Putamen (tissue), 1 donor: ENCODE measurements at places on chromosomes 2 and 18.
A peak's percentile ranks its signal among the peaks of the same experiment; 100 is the strongest.

DNA sequence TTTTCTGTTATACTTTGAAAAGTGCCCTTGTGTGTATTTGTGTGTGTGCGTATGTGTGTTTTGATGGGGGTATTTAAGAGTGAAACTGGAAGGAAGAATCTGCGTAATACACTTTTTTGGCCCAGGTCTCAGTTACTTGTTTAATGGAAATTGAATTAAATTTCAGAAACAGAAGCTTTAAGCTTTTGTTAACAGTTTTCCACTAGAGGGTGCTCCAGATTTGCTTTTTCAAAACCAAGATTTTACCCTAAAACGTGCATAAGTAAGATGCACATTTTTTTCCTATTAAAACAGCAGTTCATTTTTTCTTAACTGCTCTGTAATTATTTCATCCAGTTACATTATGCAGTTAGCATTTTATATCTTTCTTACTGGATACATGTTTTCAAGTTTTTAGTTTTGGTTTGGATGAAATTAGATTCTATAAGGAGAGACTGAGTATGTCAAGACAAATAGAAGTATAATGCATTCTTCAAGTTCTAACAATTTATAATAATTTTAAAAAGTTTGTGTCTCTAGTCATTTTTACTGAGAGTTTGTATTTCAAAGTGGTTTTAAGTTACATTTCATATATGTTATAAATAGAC, 97.2 kb downstream of the PIK3C3 start:
- DNase-seq: no peak

- DNase-seq: no peak
These were observed 80.1 kb downstream of the CYBRD1 start for GRCh38 chr2:171602352-171602751.

- no peak for DNase-seq
These were observed 33.0 kb downstream of the LANCL1 start for GRCh38 chr2:210443527-210443926.

- no peak for DNase-seq
These were observed 38.0 kb upstream of the SNED1 start for GRCh38 chr2:240960309-240960970.

GRCh38 chr18:24878289-24878688, 417.9 kb downstream of the HRH4 start:
- DNase-seq: peak; percentile 47

DNA sequence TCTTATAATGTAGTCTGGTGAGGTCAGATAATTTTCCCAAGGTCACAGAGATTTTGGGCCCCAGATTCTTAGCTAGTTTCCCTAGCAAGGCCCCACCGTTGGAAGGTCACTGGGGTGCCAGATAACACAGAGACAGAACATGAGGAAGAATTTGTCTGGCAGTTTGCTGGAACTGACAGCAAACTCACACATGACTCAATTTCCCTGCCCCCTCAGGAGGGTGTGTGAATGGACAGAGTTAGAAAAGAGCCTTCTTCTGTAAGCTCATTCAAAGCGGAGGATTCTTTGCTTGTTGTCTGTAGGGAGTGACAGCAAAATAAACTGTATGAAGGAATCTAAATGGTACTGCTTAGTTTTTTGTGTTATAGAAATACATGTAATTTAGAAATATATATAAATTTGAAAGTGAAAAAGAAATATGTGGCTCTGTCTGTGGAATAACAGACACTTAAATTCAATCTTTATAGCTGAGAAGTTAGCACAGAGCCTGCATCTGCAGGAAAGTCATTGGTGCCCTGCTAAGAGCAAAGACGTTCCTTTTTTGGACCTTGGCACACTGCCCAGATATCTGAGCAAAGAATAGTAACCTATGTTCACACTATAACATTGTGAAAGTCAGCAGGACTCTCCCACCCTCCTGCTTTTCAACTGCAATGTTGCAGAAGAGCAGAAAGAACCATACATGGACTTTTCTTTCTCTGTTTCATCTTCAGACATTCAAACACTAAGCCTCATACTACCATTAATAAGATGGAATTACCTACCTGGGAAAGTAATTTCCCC, 2.1 kb downstream of the MDH1 start:
- peak; percentile 18 for DNase-seq

DNA sequence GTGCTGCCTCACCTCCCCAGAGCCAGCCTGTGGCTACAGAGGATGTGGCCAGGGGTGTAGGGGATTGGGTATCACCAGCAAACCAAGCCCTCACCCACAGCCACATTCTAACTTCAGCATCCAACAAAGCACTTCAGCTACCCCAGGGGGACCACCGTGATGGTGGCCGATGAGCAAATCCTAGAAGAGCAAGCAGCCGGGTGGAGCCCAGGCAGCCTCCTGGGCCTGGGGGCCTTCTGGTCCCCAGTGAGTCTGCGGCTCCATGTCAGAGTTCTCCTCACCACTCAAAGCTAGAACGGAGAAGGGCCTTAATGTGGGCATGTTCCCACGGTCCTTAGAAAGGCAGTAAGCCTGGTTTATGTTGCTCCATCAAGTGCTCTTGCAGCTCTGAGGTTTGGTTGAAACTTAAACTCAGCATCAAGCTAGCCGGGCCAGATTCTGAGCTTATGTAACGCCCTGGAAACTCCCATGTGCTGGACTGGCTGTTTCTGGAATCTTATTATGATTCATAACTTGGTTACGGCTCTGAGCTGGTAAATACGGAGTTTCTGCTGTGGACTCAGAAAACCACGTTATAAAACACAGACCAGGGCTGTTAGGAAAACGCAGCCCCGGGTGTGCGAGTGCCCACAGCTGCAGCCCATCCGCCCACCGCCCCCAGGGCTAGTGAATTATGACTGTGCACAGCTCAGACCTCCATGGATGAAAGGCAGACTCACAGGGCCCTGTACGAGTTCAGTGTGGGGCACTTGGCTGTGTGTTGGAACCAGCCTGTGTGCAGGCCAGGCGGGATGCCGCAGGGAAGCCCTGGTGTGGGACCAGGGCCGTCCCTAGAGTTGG, 99.8 kb downstream of the SEPTIN10 start:
- no peak for DNase-seq

DNA sequence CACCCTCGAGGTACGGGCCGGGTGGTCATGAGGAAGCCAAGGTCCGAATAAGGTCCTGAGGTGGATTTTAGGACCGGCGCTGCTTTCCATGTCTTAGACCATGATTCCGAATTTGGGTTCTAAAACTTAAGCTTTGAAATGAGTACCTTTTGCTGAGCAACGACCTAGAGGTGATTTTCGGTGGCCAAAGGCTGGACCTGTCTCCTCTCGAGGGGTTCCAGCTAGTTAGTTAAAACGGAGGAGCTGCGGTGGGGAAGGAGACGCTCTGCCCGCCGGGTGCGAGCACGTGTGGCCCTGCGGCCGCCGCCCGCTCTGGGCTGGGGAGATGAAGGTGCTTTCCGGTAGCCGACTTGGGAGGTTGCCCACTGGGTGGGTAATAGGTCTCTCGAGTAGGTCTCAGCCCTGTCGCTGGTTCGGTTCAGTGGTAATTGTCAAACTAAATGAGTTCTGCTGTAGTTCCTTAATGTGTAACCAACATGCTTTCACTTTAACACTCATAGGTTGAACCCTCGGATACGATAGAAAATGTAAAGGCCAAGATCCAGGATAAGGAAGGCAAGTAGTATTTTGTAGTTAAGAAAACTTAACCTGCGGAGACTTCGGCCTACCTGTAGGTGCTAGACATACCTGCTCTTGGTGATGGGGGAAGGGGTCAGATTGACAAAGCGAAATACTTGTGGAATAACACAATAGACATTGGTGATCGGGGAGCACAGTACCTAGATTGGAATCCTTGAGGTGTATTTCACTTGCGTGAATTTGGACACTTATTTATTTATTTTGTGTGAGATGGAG, 572 bp downstream of the RPS27A start:
- DNase-seq: no peak

DNA sequence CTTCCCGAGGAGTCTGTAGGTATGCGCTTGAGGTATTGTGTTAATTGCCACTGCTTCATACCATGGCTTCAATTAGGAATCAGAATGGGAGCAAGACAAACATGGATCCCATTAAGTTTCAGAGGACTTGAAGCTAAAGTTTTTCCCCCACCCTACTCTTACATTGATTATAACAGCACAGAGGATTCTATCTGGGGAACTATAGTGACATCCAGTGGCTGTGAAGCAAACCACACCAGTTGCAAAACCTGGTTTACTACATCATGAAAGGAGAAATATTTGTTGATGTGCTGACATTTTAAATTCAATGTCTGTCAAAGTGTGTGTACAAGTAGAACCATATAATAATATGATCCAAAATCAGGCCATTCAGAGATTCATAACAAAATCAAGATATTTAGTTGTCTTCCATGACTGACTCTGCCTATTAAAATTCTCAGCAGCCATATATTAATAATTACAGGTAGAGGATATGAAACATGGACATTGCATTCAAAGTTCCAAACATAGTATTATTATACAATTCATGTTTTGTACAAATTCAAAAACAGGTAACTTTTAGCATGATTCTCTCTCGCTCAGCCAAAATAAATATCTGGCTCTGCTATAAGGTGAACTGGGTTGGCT, 82.9 kb downstream of the GRB14 start:
- DNase-seq: peak; percentile 15
